NCI-H146 (cell line): ENCODE measurements at places on chromosomes 1 and 21.
A peak's percentile ranks its signal among the peaks of the same experiment; 100 is the strongest.

DNA sequence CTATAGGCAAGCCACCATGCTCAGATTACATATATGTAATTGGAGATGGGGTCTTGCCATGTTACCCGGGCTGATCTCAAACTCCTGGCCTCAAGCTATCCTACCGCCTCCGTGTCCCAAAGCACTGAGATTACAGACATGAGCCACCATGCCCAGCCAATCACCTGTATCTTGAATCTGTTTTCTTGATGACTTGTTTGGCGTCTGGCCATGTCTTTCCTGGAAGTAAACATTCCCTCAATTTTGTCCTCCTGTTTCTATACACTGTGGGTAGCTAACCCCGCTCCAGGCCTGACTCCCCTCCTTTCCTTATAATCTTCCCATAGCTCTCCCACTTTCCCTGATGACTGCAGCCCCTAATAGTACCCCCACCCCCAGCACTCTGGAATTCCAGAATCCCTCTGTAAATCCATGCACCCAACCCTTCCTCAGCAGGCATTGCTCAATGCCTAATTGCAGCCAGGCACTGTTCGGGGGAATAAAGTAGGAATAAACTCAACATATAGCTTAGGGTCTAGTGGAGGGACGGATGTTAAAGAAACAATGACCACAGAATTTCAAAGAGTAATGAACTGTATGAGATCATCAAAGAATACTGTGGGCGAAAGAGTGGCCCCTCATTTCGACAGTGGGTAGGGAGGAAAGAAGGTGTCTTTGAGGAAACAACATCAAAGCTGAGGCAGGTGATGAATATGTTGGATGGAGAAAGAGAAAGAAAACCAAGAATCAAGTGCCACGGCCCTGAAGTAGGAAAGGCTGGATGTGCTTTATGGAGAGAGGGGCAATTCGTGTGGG is 161.5 kb downstream of the ADSS2 start:
- DNase-seq: no peak

GRCh38 chr1:17920881-17921640 is 165.9 kb downstream of the ACTL8 start:
- no peak for DNase-seq

DNA sequence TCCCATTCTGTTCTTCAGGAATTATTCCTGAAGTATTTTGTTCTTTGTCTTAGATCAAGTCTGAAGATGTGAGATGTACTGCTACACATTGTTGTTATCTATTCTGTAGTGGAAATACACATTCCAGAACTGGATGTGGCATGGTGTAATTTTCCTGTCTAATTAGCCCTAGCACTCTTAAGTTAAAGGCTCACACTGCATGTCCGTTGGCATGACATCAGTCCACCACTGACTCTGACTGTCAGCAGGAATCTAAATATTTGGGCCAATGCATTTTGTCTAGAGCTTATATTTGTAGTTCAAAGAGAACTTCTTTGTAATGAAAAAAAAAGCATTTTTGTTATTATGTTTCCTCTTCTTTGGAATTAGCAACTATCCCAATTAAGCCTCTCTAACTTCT is 201.0 kb downstream of the S1PR1 start:
- DNase-seq: no peak

GRCh38 chr1:199898654-199899053 is 128.9 kb upstream of the NR5A2 start:
- no peak for DNase-seq

DNA sequence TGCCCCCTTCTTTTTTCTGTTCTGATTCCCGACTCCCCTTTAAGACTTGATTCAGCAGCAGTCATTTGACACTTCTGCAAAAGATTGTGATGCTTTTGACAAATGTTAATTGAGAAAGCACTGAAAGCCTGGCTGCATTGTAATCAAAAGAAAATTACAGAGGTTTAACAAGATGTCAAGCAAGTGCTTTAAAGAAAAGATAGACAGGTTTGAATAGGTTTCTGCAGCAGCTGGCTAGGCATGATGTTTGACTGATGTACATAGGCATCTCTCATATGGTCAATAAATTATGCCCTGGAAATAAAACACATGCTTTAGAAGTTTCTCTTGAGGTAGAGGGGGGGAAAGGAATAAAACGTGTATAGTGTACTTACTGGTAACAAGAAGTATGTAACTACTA is 147.8 kb downstream of the ADGRL2 start:
- DNase-seq: no peak

- DNase-seq: peak; percentile 70
Measured at GRCh38 chr1:162159515-162159914, 90.0 kb downstream of the NOS1AP start.

DNA sequence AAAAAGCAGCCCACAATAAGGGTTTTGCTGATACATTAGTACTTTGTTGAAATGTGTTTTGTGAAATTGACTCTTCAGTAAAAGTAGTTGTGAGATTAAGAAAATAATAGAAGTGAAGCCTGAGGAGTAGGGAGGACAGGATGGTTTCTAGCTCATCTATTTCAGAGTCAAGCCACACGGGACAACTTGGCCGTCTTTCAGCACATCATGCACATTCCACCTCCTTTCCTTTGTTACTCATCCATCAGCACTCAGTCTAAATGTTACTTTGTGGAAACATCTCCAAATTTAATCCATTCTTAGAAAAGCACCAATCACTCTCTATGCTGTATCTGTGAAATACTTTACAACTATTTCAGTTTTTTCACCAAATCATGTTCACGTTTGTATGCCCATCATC is 223.3 kb downstream of the FGGY start:
- DNase-seq: no peak

GRCh38 chr1:228314315-228314657 is 92.3 kb downstream of the TRIM11 start:
- no peak for DNase-seq

DNA sequence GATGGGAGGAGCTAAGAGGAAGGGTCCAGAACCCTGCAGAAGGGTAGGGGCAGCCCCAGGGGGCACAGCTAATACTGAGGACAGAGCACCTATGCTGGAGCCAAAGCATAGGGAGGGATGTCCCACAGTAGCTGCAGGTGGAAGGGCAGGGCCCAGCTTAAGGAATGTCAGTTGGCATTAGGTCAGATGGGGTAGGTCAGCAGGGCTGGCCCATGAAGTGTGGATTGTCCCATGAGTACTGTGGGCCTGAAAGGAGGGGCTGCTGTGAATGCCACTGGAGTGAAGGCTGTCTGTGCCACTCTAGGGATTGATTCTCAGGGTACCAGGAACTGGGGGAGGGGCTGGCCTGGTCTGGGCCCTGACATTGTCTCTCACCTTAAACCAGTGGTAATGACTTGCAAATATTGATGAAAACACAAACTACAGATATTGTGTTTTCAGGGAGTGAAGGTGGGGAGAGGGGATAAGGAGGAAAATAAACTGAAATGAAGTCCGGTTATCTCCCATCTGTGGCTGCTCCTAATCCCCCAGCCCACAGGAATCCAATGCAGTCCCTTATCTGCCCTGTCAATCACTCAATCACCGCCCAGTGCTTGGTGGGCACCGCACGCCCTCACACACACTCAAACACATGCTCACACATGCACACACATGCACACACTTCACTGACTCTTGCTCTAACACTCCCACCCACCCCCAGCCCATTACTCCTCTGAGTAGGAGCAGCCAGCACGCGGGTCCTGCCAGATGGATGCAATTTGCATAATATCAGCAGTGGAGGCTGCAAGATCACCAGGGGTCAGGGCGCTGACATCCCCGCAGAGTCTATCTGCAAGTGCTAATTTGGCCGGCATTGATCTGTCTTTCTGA is 27.8 kb downstream of the DMAP1 start:
- peak; percentile 43 for DNase-seq

- DNase-seq: no peak
Measured at GRCh38 chr1:239931341-239931740, 160.3 kb upstream of the FMN2 start.

DNA sequence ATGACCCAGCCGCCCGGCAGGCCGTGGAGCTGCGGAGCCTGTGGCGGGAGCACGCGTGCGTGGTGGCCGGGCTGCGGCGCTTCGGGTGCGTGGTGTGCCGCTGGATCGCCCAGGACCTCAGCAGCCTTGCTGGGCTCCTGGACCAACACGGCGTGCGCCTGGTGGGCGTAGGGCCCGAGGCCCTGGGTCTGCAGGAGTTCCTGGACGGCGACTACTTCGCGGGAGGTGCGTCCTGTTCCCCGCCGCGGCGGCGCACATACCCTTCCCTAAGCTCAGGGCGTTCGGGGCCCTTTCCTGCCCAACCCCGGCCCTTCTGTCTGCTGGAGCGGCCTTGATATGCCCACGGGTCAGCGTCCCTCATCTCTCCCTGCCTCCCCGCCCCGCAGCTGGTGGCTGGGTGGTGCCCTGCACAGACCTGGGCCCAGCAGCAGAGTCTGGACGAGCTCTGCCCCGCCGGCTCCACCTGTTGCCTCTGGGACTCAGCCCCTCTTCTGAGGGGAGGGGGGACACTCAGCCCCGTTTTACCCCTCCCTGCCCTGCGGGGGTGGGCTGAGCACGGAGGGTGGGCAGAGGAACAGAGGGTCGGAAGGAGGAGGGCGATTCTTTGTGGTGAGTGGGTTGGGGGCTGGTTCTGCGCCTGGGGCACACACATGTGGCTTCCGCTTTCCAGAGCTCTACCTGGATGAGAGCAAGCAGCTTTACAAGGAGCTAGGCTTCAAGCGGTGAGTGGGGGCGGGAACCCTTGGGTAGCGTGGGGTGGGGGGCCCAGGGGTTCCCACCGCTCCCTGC is 688 bp downstream of the PRXL2B start:
- peak; percentile 53 for DNase-seq

- DNase-seq: peak; percentile 71
Measured at GRCh38 chr21:36966821-36967768, 626 bp upstream of the HLCS start.

GRCh38 chr1:228273720-228274451 is 66.0 kb downstream of the OBSCN start:
- no peak for DNase-seq

GRCh38 chr21:24955275-24955961 is 651.9 kb downstream of the MRPL39 start:
- no peak for DNase-seq

- no peak for DNase-seq
Measured at GRCh38 chr1:167824163-167824794, 89.7 kb downstream of the ADCY10 start.

GRCh38 chr1:181148636-181149035 is 60.1 kb downstream of the IER5 start:
- DNase-seq: no peak

DNA sequence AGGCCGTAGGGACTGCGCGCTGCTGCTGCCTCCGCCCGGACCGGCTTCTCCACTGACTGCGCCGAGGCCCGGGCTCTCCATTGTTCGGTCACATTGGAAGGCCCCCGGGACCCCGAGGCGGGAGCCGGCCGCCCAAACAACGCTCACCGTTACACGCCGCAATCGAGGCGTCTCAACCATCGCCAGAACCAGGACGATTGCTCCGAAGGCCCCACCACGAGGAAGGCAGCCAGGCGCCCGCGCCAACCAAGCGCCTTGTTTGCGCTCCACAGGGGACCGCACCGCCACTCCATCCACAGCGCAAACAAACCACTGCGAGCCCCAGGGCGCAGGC is 595 bp downstream of the GLUL start:
- DNase-seq: peak; percentile 93
